Activated T-cell treated with anti-CD3 and anti-CD28 coated beads for 4 hours (primary cell): ENCODE measurements at places on chromosomes 6 and 20.

GRCh38 chr6:3288711-3289663 lies 30.2 kb downstream of the PSMG4 start:
- no peak for DNase-seq

DNA sequence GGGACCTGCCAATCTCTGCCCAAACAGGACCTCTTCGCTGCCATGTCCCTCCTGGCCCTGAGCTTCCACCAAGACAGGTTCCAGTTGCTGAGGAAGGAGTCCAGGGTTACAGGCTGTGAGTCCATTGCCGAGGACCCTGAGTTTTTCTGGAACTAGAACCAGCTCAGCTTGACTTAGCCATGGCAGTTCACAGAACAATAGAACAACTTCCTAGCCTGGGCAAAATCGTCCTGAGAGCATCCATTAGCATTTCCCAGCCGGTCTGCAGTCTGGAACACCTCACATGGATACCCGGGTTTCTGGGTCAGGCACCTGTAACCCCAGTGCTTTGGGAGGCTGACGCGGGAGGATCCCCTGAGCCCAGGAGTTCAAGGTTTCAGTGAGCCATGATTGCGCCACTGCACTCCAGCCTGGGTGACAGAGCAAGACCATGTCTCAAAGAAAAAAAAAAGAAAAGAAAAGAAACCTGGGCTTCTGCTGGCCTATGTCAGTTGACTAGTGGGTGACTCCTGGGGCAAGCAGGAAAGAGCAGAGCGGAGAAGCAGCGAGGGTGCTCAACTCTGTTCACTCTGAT lies 90.3 kb downstream of the TCP11 start:
- no peak for DNase-seq

DNA sequence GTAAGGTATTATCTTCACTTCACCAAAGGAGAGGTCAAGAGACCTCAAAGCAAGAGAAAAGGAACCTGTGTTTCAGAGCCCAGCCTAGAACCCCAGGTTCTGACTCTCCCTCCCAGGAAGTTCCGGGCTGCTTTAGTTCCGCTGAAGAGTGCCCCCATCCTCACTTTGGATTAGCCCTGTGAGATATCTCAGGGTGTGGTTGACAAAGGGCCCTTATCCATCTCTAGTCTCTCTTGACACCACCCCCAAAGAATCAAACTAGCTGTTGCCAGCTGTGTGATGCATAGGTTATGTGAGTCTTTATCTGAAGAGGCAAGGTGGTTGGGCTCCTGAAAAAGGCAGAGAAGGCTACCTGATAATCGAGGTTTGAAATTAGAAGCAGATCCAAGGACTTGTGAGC lies 20.6 kb downstream of the BRPF3 start:
- DNase-seq = no peak

DNA sequence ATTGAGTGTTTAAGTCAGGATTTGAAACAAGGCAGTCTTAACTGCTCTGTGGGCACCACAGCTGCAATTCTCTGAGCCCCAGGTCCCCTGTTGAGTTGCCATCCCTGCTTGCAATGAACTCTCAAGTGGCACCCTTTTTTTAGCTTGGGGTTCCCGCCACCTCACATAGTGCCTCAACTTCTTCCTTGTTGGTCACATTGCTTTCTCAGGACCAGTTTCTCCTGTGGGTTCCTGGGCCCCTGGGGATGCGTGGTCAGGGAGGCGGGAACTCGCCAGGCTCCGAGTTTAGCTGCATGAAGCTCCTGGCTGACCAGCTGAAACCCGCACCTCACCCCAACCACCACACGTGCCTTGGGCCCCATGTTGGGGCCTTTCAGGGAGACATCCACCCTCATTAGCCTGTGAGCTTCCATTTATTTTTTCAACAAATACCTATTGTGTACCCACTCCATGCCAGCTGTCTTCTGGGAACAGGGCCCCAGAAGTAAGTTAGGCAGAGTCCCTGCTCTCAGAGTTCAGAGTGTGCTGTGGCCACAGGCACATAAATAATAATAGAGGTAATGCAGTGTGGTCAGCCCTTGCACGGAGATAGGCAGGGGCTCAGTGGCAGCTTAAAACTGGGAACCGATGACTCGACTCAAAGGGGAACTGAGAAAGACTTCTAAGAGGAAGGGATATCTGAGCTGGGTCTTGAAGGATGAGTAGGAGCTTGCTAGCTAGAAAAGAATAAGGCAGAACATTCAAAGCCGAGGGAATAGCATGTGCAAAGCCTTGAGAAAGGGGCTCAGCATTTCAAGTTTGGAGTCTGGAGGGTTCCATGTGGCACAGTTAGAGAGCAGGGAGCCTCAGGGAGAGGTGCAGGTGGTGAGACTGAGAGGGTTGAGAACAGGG lies 33.9 kb upstream of the FAM83D start:
- no peak for DNase-seq

DNA sequence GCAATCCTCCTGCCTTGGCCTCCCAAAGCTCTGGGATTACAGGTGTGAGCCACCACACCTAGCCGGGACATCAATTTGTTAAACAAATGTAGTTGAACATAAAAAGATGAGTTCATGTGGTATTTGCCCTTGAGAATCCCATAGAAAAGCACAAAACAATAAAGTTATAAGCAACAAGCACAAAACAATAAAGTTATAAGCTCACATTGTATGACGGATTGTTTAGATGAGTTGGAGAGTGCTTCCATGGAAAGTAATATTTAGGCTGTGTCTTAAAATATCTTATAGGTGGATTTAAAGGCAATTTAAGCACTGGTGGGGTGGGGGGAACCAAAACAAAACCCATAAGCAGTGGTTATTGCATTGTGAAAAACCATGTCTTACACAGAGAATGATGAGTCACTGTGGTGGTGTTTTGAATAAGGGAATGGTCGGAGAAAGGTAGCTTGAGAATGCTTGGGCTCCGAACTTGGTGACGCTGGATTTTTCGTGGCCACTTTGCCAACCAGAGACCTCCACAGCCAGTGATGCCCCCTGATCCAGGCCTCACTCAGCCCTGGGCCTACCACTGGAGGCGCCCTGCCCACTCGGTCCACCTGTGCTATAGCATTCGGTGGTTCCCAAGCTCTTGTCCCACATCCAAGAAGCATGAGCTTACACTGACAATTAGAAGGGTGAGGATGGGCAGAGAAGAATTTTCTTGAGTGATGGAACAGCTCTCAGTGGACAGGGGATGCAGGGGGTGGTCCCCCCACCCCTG lies 256.0 kb downstream of the CDKAL1 start:
- no peak for DNase-seq

DNA sequence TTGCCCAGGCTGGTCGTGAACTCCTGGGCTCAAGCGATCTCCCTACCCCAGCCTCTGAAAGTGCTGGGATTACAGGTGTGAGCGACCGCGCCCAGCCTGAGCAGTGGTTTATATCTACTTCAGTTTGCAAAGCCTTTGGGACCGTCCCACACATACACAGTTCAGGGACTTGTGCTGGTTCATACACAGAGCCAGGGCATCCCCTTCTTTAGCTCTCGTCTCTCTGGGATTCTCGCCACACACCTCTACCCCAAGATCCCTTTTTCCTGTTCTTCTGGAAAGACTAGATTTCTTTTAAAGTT lies 12.5 kb downstream of the CAP2 start:
- DNase-seq = no peak
